ENCODE measurements at places on chromosomes 5 and 9.
A peak's percentile ranks its signal among the peaks of the same experiment; 100 is the strongest.

- no peak for DNase-seq
Measured at GRCh38 chr5:87705876-87706275, 293.1 kb upstream of the CCNH start.

DNA sequence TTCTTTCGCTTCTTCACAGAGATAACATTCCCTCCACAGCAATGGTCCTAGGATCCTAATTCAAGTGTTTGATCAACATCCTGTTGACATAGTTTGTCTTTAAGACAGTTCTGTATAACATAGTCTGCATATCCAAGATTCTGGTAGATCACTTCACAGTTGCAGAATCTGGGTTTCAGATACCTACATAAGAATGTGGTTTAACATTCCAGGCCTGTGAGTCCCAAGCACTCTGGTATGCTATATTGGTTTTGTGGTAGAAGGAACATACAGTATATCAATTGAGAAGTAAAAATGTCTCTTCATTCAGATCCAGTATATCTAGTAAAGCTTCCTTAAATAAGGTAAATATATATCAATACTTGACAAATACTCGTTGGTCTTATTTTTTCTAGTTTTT, 914.2 kb upstream of the CDH6 start:
- no peak for DNase-seq

GRCh38 chr9:113609562-113610318, 146.2 kb downstream of the RGS3 start:
- no peak for DNase-seq

DNA sequence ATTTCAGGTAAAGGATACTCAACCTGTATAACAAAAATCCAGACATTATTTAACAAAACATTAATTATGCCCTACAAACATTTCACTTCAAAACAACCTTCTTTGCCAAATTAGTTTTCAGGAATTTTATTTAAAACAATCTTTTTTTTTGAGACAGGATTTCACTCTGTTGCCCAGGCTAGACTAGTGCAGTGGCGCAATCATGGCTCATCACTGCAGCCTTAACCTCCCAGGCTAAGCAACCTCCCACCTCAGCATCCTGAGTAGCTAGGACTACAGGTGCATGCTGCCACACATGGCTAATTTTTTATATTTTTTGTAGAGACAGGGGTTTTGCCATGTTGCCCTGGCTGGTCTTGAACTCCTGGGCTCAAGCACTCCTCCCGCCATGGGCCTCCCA, 3.9 kb downstream of the FNIP1 start:
- DNase-seq: no peak

DNA sequence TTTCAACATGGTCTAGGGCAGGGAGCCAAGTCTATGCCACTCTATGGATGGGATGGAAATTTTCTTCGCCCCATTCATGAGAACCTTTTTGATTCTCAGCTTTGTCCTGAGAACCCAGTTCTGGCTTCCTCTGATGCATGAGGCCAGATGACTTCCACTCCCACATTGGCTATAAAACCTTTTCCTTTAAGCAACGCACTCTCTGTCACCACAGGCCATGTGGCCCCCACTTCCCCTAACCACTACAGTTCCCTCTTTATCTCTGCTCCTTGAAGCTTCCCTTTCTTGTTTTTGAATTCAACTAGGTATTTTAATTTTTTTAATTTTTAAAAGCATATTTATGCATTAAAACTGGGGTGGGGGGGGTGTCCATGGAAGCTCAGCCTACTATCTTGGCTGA, 401.3 kb downstream of the ENC1 start:
- DNase-seq: peak; percentile 6

DNA sequence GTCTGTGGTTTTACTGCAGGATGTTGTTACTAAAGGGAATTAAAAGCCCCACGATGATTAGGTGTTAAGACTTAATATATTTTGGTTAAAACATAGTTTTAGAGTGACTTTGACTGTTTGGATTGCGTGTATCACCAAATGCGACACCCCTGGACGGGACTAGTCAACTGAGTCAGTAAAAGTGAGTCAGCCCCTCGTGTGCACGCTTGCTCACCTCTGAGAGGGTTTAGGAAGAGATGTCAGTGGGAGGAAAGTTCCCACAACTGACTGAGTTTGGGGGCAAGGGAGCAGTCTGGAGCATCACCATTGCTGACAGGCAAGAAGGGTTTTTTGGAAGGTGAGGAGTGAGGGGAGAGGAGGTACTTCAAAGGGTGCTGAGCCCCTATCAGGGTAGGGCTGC, 14.4 kb upstream of the DMRT3 start:
- no peak for DNase-seq

- no peak for DNase-seq
Measured at GRCh38 chr5:178145965-178146820, 7.5 kb downstream of the NHP2 start.

- no peak for DNase-seq
Measured at GRCh38 chr5:162683284-162683683, 615.7 kb downstream of the GABRG2 start.

DNA sequence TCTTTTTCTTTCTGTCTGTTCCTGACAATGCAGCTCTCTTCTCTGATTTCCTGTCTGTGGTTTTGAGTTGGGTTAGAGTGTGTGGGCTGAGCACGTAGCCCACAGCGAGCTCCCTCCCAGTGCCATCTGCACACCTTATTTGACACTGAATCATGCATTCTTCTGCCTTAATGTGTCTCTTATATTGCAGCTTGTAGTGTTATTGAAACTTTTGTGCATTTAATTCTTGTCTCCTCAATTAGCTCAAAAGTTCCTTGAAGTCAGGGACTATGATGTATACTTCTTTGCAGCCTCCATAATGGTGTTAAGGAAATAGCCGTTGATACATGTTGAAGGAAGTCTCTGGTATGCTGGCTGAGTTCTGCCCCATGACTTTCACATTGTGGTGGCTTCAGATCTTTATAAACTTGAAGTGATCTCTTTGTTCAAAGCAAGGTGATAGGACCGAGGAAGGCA, 576.2 kb upstream of the CLINT1 start:
- no peak for DNase-seq

DNA sequence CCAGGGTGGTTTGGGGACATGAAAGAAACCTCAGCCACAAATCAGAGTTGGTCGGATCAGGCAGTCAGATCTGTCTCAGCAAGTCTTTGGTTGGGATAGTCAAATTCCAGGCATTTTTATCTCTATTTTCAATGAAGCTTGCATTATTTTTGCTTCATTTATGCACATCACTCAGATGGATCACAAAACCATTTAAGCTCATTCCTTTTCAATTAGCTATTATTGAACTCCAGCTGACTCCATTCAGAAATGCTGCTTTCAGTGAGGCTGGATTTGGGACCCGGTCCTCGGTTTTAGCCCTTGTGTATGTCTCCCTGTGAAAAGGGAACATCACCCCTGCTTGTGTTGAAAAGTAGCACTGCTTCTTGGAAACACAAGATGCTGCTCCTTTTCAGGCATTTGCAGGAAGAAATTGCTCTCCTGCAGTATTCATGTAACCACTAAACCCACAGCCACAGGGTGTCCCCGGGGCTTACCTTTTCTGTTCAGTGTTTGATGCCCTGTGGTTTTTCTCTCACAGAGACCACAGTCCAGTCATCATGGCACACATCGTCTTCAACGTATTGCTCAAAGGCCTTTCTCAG, 232.9 kb downstream of the NFIB start:
- no peak for DNase-seq

DNA sequence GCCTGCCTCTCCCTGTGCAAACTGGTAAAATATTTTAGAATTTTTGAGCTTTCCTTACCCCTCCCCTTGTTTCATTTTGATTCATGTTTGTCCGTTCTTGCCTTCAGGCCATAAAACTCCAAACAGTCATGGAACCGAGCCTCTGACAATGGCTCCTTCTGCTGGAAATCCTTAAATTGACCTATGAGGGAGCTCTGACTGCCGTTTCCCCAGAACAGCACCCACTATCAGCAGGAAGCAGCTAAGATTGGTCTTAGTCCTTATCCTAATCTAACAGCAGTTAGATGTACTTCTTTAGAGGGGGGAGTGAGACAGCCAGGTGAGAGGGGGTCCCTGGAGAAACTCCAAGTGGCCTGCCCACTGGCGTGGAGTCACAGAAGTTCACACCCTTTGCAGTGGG, 106.7 kb downstream of the FAM174A start:
- no peak for DNase-seq

- DNase-seq: no peak
Measured at GRCh38 chr5:164608507-164608906, 1103.1 kb downstream of the MAT2B start.

DNA sequence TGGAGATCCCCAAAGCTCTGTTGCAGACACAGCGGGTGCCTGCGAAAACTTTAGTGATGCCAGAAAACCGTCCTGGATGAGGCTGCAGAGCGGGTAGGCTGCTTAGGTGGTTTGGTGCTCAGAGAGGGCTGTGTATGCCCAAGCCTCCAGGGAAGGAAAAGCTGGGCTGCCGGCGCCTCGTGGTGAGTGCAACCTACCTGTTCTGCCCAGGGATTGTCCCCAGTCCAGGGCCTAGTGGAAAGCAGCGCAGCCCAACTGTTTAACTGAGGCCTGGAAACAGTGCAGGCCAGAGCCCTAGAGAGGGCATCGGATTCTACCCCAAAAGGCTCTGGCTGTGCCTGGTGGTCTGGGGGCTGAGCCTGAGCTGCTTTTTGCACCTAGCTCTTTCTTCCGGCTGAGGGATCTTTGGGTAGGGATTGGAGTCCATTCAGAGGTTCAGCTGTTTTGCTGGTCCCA, 2.8 kb downstream of the LMX1B start:
- DNase-seq: no peak

DNA sequence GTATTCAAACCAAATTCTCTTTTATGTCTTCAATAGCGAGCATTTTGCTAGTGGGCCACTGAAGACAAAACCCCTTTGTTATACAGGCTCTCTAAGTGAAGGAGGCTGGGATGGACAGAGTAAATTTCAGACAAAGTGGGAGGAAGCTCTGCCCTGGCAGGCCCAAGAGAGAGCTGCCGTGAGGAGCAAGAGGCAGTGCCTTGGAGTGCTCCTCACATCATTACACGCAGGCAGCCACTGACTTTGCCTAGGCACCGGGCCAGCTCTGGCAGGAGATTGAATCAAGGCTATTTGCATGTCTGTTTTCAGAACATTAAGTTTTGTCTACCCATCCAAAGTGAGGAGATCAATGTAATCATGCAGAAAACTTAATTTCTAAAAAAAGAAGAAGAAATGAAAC, 167.7 kb downstream of the CCDC192 start:
- no peak for DNase-seq

- no peak for DNase-seq
Measured at GRCh38 chr9:68653141-68653595, 51.9 kb upstream of the PIP5K1B start.

GRCh38 chr5:131304414-131304813, 40.6 kb downstream of the CDC42SE2 start:
- no peak for DNase-seq

- DNase-seq: no peak
Measured at GRCh38 chr5:123156577-123157296, 67.7 kb downstream of the PRDM6 start.

- DNase-seq: no peak
Measured at GRCh38 chr9:84754881-84755280, 85.4 kb downstream of the NTRK2 start.

- no peak for DNase-seq
Measured at GRCh38 chr9:137476856-137477255, 17.7 kb upstream of the NSMF start.

GRCh38 chr5:143653766-143654282, 158.1 kb upstream of the HMHB1 start:
- DNase-seq: no peak

- DNase-seq: no peak
Measured at GRCh38 chr5:177430972-177431316, 4.5 kb downstream of the GRK6 start.

DNA sequence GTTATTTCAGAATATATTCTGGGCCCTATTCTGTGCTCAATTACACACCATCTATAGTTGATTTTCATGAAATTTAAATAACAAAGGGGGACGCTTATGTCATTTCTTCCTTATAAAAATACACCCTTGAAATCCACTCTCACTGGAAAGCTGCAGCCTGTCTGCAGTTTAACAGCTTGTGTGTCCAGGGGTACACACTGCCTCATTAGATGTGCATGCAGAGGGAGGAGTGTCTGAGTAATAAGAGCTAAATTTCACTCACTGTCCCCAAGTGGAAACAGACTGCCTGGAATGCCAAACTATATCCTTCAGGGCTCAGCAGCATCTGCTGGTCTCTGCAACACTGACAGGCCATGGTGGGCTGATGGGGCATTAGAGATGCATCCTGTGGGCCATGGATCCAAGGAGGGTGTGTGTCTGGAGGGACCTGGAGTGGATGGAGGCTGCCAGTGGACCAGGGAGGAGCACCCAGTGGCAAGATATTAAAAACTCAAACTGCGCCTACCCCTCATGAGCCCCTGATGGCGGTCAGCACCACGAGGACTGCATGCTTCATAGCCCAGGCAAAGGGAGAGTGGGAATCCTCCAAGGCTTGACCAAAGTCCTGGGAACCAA, 15.8 kb upstream of the TIFAB start:
- no peak for DNase-seq

- DNase-seq: no peak
Measured at GRCh38 chr9:136080716-136081112, 14.4 kb downstream of the NACC2 start.

DNA sequence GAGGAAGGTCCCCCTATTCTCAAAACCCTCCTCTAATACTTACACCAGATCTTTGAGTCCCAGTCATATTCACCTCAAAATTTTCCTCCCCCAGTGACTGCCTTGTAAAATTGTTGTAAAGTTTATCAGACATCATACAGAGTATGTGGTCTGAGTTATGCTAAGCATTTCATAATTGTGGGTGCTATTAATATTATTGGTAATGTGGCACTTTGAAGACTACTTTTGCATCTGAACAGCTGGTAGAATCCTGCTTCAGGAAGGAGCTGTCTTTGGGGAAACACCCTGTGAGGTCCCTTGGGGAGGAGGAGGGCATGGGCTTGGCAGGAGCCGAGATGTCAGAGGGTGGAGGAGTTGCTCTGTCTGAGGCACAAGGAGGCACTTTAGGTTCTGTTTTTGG, 164.9 kb upstream of the ZNF618 start:
- no peak for DNase-seq

DNA sequence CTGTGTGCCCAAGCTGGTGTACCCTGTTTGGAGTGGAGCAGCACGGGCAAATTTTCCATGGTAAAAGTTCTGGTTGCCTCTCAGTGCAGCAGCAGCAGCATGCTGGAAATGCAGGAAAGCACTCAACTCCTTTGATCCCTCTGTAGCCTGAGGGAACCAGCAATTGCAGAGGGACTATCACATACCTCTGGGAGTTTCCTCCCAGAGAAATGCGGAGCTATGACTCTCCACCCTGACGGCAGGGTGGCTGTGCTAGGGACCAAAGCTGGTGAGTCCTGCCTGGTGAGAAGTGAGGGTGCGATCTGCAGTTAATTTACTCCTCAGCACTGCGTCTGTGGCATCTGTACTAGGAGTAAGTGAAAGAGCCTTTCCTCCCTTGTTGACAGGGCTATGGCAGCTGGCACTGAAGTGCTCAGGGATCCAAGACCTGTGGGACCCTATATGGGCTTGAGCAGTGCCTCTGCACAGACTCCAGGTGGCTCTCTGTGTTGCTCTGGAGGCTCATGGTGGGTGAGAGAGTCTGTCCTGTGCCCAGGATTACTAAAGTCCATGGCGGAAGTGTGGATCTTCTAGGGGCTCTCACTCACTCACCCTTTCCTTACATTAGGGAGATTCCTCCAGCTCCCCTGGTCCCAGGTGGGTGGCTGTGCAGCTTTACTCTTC, 601.2 kb upstream of the TYRP1 start:
- no peak for DNase-seq
